ENCODE measurements at places on chromosomes 12 and 14.

- DNase-seq = no peak
Measured at GRCh38 chr12:45477526-45477925, 252.0 kb upstream of the ARID2 start.

GRCh38 chr12:68633614-68634558 is 23.2 kb downstream of the RAP1B start:
- DNase-seq = no peak

DNA sequence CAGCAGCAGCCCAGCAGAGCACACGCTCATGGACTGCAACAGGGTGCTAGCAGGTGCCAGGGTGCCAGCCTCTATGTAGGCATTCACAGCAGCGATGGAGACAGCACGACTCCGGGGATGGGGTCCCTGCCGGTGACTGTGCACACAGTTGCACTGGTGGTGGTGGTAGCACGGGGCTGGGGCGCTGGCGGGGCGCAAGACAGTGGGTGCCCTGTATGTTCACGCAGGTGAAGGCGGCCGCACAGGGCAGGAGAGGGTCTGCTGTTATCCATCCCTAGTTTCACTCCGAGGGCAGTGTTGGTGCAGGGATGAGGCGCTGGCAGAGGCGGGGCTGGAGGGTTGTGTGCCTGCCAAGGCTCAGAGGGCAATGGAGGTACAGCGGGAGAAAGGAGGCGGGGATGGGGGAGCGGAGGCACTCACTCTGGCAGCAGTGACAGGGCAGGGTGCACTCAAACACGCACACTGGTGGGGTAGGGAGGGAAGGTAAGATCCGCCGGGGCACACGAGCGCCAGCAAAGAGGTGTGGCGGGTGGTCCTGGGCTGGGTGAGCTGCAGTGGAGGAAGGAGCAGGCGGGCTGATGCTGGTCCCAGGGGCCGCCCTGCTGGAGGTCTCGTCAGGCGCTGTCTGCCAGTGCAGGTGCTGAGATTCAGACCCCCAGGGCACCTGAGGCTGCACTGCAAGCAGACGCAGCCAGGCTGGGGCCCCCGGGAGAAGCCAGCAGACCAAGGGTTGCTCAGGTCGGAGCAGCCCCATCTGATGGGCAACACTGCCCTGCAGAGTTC is 76.7 kb downstream of the GALC start:
- DNase-seq = no peak

GRCh38 chr12:5900533-5901205 is 44.4 kb downstream of the ANO2 start:
- no peak for DNase-seq

DNA sequence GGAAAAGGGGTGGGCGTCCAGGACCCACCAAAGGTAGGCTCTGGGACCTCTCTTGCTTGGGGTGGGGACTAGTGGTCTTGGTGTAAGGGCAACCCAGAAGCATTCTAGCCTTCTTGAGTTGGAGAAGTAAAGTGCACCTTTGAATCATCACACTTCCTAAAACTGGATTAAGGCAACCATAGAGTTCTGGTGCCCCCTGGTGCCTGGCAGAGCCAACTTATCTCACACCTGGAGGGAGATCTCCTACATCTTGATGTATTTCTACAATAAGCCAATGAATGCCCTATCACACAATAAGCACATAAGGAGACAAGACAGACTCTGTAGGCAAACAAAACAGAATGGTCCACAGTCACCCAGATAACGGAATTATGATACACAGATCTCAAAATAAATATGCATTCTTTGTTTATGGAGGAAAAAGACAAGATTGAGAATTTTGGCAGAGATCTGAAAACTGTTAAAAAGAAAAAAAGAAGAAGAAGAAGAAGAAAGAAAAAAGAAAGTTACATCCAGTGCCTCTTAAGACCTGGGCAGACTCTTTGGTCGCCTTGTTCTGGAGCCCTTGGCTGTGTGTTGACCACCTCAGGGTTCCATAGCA is 95.9 kb upstream of the PPP2R5C start:
- peak; percentile 53 for DNase-seq

DNA sequence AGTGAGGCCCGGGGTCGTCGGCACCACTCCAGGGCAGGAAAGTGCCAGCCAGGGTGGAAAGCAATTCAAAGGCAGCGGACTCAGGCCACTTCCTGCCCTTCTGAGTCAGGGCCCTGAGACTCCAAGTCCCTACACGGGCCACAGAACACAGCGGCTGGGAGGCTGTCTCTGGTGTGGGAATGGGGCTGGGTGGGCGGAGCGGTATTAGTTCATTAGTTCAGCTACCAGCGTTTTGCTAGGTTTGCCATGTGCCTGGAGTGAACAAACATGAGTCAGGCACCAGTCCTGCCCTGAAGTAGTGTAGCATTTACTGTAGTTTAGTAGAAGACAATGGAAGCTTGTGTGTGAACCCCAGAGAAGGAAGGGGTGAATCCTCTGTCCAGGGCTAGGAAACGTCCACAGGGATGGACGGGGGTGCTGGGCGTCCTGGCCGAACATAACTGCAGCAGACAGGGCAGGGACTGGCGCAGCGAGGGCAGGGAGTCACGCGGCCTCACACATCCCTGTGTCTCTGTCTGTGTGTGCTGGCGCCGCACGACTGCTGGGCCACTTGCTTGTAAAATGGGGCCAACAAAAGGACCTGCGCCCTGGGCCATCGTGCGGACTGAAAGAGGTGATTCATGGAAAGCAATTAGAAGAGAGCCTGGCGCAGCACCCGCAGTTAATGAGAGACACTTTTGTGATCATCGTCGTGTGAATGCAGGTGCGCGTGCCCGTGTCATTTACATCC is 186.4 kb upstream of the PRMT8 start:
- DNase-seq = peak; percentile 82

- DNase-seq = no peak
Measured at GRCh38 chr14:74511966-74512830, 18.6 kb downstream of the ISCA2 start.
